ENCODE measurements at places on chromosomes 6 and 20.
A peak's percentile ranks its signal among the peaks of the same experiment; 100 is the strongest.

DNA sequence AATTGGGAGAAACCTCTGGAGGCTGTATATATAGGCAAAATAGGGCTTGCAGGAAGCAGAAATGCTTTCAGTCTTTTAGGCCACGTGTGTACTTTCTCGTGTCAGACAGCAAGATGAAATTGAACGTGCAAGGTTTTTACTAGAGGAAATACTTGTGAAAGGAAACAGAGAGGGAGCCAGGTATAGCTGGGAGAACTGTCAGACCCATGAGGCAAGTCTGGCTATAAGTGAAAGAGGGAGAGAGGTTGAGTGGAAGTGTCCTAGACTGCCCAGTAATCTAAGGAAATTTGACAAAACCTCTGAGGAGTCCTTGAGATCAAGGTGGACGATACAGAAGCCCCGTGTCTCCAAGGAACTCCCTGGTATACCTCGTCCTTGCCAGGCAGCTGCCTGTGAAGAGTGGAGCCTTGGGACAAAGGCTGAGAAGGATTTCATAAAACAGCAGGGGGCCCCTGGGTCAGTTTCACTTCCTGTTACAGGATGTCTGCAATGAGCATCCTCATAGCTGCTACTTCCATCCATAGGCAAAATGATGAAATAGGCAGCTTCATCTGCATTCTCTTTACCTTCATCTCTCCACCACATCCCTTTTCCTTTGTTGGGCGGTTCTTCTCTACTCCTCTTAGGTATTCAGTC is 114.4 kb upstream of the MAP3K7 start:
- DNase-seq: no peak

DNA sequence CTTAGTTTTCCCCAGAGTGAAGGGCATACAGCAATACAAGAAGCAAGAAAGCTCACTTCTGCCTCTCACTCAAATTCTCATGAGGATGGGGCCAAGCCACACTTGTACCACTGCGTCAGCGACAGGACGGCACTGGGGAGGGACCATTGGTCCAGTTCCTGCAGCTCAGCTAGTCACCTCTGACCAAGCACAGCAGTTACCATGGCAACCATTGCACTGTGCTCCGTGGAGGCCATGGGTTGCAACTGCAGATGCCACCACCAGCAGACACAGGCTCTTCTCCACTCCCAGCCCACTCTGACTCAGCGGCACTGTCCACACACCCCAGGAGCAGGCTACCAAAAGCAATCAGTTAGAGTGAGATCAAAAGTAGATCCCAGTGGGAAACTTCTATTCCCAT is 441.1 kb upstream of the ARID1B start:
- no peak for DNase-seq

DNA sequence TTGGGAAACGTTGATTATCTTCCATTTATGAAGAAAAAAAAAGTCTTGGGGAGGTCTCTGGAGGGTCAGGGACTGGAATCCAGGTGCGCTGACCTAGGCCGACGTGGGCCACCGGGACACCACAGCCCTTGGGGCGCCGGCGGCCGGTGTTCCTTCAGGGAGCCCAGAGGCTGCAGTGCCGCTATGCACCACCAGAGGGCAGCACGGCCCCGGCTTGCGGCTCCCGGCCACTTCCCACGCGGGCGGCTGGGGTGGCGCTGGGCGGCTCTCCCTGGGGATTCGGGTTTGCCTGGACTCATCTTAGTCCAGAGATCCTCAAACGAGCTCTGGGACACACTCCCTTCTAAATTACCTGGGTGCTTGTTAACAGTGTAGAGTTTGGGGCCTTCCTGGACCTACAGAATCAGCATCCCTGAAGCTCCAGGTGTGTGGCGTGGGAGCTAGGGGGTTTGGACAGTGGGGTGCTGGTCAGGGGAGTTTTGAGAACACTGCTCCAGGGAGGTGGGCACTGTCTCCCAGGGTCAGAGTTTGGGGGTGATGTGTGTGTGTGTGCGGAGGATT is 23.0 kb upstream of the GTSF1L start:
- DNase-seq: peak; percentile 76

GRCh38 chr20:33629979-33630378 is 32.1 kb upstream of the C20orf144 start:
- no peak for DNase-seq

DNA sequence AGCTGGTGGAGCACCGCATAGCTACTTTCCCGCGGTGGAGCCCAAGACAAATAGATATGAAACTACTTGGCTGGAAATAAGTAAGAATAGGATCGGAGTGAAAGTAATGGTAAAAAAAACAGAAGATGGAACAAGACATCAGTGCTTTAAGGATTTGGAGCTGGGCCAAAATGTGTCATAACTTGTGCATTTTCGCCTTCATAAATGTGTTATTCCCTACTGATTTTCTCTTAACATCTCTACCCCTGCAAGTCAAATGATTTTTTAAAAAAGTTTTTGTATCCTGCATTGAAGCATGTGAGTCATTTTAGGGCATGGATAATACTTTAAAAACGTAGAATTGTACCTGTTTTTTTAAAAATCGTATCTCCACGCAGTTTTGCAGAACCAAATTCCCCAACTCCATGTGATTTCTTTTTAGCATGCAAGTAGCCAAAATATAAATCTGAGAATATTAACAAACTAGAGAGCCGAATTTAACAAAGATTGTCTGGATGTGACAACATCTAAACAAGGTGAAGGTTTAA is 882 bp upstream of the FAM184A start:
- no peak for DNase-seq

GRCh38 chr20:31476294-31476585 is 1.2 kb downstream of the REM1 start:
- DNase-seq: no peak

DNA sequence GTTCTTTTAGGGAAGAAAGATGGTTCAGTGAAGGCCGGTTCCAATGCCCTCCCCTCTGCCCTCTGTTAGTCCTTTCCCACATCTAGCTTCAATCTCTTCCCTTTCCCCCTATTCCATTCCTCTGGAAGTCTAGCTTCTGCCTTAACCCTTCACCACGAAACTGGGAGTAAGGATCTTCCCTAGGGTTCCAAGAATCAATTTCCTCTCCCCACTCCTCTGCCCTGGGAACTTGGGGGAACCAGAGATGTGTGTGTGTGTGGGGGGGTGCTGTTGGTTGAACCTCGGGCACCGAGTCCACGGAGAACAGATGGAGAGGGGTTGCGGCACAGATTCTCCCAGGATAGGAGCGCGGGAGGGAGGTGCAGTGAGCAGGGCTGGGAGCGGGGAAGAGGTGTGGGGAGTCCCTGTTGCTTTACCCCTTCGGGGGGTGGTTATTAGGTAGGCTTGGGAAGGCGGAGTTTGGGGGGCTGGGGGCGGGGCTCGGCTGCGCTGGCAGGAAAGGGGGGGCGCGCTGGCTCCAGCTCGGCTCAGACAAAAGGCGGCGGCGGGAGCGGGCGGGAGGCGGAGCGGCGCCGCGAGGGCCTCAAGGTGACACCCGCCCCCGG is at the start of gene TMEM151B:
Gene TMEM151B (plus strand): TSS at position 530 of the 605 bp plus-strand sequence. CDS start 293 bp downstream, outside the sequence.
- no peak for DNase-seq

GRCh38 chr6:36852481-36853147 is 13.4 kb upstream of the CPNE5 start:
- DNase-seq: no peak

DNA sequence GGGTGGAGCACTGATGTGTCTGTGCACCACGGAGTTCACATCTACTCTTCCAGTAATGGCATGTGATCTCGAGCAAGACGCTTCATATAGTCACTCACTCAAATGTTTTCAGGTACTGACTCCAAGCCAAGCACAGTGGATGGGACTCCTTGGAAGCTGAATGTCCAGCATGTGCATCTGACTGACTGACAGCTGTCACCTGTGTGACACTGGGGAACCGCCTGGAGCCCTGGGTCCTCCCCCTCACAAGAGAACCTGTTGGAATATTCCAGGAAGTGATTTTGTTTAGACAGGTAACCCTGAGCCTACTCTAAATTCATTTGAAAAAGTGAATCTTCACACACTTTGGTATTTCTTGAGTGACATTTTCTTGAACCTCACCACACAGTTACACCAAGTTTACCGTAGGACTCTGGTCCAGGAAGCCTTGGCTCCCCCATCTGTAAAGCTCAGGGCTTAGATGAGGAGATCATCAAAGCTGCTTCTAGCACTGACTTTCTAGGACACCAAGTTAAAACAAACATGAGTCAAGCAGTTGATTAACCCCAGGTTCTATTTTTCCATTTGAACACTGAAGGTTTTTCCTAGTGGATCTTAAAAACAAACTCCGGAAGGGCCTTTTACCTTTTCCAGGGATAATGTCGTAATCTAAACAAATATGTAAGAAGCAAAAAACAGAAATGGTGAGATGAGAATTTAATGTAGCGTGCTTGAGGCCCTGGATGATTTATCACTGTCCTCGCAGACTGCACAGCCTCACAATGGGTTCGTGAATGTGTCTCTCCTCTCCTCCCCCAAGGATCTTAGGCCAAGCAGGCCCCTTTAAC is 50.1 kb downstream of the EDN3 start:
- DNase-seq: no peak

GRCh38 chr20:62507323-62507722 is 31.5 kb upstream of the GATA5 start:
- no peak for DNase-seq

GRCh38 chr6:43258180-43258579 is 14.9 kb downstream of the TTBK1 start:
- DNase-seq: no peak

DNA sequence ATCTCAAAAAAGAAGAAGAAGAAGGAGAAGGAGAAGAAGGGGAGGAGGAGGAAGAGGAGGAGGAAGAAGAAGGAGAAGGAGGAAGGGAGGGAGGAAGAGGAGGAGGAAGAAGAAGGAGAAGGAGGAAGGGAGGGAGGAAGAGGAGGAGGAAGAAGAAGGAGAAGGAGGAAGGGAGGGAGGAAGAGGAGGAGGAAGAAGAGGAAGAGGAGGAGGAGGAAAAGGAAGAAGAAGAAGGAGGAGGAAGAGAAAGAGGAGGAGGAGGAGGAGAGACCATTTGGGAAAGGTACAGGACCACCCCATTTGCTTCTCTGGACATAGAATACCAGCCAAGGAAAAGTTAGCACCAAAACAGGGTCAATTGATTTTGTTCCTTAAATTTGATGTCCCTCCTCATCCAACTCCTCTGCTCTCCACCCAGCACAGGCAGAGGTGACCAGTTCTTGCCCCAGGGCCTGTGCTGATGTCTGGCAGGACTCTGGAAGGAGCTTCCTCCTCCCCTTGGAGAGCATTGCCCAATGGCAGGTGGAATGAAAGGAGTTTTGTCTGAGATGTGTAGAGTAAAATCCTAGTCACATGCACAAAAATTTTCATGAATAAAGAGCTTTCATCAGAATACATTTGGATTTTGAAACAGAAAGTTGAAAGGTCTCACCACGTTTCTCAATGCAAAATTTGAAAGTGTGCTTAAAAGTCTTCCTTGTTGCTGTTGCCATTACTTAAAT is 182.9 kb downstream of the LY86 start:
- no peak for DNase-seq

DNA sequence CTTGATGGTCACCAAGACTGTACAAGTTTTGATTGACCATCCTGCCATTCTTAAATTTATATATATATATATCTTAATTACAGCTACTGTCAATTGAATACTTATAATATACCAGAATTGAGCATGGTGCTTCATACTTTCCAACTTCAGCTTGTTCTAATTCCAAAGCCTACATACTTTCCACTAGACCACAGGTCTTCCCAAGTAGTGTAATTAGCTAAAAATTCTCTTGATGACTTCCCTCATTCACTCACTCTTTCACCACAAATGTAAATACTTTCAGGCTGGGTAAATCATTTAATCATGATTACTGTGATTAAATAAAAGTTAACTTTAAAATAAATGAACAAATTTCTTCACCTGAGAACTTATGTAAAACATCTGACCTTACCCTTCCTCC is 3.4 kb downstream of the ASF1A start:
- no peak for DNase-seq

DNA sequence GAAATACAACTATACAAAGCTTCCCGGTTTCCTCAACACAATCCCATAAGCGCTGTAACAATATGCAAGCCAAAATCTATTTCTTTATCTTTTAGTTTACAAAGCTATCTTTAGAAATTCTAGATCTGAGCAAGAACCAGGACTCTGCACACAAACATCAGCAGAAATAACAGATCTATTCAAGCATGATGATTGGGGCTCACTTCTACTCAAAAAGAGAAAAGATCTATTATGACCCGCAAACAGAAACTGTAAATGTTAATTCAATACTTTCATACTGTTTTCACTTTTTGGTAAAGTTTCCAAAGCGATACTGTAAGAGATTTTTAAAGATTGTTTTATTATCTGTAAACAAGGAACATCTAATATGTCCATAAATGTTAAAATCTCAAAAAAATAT is 86.6 kb downstream of the SESN1 start:
- DNase-seq: no peak

- DNase-seq: no peak
These were observed 53.3 kb downstream of the APCDD1L start for GRCh38 chr20:58461899-58462298.

DNA sequence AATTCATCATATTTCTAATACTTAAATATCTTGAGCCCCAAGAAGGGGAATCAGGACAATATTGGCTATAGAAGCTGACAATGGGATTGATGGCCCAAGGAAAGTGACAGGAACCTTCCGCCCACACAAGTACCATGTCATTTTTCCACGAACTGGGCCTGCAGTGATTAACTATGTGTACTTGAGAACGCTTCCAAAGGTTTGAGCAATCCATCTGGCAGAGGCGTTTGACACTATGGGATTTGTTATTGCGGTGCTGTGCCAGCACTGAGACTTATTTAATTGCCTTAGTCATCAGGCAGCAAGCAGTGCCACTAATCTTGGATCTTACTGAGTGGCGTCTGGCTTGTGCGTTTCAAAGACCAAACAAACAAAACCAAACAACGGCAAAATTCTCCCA is 135.6 kb upstream of the UST start:
- DNase-seq: no peak

DNA sequence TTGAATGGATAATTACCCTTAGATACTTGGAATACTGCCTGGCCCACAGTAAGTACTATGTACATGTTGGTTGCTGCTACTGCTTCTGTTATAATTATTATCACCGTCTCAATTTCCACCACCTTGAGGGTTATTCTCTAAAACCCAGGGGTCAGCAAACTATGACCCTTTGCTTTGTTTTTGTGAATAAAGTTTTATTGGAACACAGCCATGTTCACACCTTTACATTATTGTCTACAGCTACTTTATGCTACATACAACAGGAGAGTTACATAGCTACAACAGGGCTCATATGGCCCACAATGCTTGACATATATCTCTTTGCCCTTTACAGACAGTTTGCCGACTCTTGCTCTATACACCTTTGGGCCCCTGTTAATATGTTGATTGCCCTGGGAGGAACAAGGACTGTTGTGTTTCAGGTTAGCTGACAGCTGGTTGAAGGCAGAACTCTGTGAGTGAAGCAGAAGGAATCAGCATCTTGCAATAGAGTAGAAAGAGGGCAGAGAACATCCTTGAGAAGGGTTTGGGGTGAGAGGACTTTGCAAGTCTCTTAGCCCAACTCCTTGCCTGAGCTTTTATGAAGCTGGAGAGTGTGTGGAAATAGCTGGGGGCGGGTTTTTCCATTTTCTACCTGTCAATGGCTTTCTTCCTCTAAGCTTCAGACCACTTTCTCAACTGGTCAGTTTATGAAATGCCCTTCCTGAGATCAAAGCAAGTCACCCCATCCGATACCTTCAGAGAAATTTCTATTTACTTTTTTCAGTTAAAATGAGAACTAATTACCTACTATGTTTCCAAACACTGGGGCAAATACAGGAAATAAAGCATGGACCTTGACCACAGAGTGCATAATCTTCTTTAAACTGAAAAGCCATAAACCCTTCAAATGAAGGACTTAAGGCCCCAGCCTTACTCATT is 3.5 kb upstream of the MEP1A start:
- no peak for DNase-seq

- no peak for DNase-seq
These were observed 17.0 kb upstream of the CD109 start for GRCh38 chr6:73679009-73679408.

GRCh38 chr6:15937602-15938001 is 191.3 kb upstream of the MYLIP start:
- DNase-seq: no peak
